ENCODE measurements at places on chromosomes 12 and 14. TPM values are rescaled to one million over a fixed set of nuclear protein-coding genes. Genes with fewer than 3 reads are reported as not detected.

Gene KRT73
- not detected for total RNA-seq

Gene INHBC
- not detected for total RNA-seq

Gene SYCP3
- total RNA-seq, result not detected

DNA sequence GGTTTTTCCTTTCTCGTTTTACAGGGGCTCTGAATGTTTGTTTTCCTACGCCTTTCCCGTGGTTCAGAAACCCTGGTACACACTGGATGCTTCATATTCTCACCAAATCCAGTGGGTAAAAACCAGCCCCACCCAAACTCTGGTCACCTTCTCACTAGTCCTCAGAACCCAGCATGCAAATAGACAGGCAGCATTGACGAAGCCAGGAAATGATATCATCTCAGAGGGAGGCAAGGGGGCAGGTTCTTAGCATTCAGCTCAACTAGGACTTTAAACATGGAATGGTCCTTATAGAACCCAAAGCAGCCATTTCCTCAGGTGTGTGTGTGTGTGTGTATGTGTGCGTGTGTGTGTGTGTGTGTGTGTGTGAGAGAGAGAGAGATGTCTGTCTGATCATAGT is 142.0 kb downstream of the KCNK10 start:
- no peak for DNase-seq

Gene SDSL
- total RNA-seq, result 2.6 TPM

- DNase-seq, result peak; percentile 44
These were observed 37.0 kb upstream of the NT5DC3 start for GRCh38 chr12:103877934-103878510.

Data from heart left ventricle (tissue), 16 donors.